Heart right ventricle (tissue), 16 donors: ENCODE measurements at places on chromosomes 16 and 17. TPM values are rescaled to one million over a fixed set of nuclear protein-coding genes. Genes with fewer than 3 reads are reported as not detected.

DNA sequence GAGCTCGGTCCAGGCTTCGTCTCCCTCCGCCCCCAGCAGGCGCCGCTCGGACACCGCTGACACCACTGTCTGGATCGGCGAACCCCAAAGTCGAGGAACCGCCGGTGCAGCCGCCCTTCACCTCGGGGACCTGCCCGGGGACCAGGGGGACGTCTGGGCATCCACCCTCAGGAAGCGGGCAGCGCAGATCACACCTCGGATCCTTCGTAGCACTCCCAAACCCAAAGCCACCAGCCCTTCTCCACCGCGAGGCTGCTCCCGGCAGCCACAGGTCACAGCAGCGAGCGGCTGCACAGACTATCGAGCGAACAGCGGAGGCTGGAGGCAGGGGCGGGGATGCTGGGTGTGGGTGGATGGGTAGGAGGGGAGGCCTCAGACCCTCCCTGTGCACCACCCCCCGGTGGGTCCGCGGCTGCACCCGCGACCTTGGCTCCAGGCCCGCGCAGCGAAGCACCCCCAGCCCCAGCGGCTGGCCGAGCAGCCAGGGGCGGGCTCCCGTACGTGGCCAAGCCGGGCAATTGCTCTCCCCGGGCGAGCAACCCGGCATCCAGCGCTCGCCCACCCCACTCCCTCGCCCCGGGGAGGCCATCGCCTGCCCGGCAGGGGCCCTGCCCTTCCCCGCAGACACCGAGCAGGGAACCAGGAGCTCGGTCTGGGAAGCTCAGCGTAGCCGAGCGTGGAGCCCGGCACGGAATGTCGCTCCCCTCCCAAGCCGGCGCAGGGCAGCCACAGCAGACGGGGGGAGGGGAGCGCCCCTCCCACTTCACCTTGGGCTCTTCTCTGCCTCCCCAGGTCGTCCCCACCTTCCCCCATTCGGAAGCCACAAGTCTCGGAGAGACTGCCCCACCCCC lies 1.0 kb downstream of the SDK2 start:
- DNase-seq = no peak

ITGB4 gene
- 17.0 TPM for polyA plus RNA-seq

GRCh38 chr17:50265212-50265611 lies 9.1 kb upstream of the TMEM92 start:
- no peak for DNase-seq

UNC13D gene
- 3.0 TPM for polyA plus RNA-seq

- no peak for DNase-seq
Observed at GRCh38 chr17:81517339-81518112, 4.9 kb upstream of the ACTG1 start.

DNA sequence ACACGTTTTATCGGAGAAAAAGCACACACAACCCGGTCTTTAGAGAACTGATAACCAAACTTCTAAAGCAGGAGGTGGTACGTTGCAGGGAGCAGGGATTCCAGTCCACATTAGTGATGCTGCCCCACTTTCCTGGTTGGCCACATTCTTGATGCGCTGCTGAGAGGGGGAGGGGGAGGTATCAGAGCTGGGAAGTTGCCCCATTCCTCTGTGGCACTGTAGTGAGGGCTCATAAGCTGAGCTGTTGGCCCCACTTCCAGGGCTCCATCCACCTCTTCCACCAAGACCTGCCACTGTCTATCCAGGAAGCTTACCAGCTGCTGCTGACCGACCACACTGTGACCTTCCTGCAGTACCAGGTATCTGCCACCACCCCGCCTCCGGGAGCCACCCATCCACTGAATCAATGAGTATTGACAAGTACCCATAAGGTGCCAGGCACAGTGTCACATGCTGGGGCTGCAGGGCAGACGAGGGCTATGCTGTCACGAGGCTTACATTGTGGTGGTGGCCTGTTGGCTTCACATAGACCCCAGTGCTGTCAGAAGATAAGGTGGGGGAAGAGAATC lies 1.1 kb downstream of the TSEN54 start:
- DNase-seq = no peak

DNA sequence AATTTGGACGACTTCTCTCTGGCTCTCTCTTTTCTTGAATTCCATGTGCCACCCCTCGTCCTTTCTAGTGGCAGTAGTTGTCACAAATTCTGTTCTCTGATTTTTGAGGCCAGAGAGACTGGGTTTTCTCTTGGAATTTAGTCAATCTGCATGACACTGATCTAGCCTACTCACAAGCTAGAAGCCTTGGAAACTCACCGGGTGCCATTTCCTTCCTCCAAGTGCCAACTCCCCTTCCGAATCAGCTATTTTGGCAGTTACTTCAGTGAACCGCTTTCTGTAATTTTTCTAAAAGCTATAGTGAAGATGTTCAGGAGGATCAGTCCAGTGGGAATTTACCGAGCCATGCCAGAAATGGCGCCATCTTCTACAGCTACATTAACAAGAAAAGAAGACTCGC lies 228.9 kb downstream of the PMP22 start:
- no peak for DNase-seq

CACNA1H gene
- 7.1 TPM for polyA plus RNA-seq

- DNase-seq = peak; percentile 54
Observed at GRCh38 chr17:40362696-40363110, 1.8 kb downstream of the GJD3 start.

DNA sequence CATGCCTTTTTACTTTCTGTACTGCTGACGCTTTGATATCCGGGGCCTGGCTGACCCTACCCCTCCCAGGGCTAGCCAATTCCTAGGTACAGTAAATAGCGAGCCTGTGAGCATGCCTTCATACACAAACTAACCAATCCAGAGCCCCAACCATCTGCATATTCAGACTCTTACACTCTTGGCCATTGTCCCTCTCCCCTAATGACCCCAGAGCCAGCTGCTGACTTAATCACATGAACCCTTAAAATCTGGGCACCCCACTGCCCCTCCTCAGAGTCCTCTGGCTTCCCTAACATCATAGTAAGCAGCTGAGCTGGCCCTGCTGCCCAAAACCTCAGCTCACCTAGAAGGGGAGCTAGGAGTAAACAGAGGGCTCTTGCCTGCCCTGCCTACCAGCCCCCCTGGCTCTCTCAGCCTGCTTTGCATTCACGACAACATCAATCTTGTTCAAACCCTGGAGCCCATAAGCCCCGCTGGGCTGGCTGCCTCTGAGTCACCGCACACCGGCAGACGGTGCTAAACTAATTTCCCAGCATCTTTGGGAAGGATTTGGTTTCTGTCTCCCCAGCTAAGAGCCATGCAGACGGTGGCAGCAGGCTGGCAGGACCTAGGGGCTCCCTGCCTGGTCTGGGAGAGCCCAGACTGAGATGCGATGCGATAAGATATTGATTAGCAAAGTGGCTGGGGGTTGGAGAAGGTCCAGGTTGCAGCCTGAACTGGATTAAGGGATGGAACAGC lies 63.2 kb downstream of the CLEC19A start:
- no peak for DNase-seq

DNA sequence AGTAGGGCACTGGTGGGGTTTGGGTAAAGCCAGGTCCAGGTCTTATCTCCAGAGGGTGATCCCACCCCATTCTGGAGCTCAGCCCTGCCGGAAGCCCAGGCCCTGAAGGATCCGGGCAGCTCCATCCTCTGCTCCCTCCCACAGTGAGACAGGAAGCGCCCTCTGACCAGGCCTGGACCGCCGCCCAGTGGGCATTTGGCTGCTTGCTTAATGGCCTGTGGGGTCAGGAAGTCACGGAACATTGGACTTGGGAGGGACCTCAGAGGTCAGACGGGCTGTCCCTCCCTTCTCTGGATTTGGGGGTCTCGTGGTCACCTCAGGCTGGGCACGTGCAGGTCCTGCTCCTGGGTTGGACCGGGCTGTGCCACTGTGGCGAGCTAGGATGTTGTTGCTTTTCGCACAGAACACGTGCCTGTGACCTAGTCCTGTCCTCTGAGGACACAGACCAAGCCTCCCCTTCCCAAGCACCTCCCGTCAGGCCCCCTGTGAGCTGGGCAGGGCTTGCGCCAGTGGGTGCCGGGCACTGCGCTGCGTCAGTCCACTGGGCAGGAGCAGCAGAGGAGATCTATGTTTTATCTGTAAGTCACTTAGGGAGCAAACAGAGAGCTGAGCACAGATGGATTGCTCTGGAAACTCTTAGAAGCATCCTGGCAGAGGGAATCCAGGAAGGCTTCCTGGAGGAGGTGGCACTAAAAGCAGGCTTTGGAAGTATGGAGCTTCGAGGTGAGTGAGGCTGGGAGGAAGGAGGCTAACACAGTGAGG lies 49.4 kb upstream of the GSE1 start:
- peak; percentile 82 for DNase-seq

DNA sequence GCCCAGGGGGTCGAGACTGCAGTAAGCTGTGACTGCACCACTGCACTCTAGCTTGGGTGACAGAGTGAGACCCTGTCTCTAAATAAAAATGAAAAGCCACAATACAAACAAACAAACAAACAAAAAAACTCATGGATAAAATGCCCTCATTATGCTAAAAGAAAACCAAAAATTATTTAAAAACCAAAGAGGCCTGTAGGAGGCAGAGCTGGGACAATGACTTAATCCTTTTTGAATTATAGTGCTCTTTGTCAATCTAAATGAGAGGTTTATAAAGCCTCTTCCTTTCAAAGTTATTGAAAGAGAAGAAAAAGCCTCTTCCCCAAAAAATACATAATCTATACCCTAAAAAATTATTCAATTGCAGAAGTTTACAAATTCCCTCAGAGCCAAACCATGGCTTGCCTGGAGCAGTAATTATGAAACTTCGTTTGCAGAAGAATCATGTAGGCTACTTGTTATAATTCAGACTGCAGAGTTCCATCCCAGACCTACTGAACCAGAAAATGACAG lies 18.5 kb downstream of the CRLF3 start:
- DNase-seq = no peak

DNA sequence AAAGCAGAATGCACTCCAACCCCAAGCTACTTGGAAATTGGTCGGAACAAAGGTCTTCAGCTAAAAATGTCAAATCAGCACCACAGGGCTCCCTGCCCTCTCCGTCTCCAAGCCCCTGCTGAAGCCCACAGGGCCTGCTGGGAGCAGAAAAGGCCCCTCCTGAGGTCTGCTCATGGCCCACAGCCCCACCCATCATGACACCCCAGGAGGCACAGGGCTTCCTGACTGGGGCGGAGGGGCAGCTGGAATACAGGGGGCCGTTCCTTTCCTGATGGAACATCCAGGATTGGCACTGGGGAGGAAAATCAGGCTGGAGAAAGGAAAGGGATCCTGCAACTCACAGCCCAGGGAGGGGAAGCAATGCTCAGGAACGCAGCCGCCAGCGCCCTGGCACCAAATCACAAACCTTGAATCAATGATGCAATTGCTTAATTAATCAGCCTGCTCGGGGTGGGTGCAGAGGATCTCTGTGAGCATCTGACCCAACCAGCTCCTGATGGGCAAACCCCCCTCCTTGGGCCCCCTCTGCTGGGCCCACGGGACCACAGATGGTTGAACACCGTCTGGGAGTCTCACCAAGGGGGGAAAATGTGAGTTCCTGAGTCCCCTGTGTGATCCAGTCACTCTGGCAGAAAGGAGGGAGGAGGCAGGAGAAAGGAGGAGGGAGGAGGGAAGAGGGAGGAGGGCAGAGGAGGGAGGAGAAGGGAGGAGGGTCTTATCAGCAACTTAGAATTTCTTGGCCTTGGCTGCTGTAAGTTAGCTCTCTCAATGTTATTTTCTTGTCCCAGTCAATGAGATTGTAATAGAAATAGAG lies 155.5 kb downstream of the ZNF423 start:
- peak; percentile 45 for DNase-seq

MON1B gene
- 8.8 TPM for polyA plus RNA-seq

DNA sequence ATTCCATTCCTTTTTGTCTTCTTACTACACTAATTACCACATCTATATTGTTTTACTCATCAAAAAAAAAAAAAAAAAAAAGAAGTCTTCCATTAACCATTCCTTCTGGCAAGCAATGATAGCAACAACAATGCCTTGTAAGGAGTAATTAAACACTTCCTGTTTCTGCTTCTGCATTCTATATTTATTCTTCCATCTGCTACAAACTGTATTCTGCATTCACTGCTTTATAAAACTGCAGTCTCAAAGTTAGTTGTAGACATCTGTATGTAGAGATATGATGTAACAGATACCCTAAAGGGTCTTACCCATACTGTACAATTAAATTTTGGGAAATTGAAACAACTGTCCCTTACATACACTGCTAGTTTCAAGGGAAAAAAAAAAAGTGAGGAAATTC lies 28.7 kb upstream of the ABCA6 start:
- no peak for DNase-seq

ITGAX gene
- polyA plus RNA-seq = 1.6 TPM

- DNase-seq = no peak
Observed at GRCh38 chr17:73560661-73561060, 83.6 kb downstream of the SDK2 start.

- no peak for DNase-seq
Observed at GRCh38 chr17:48915459-48916282, 7.5 kb downstream of the UBE2Z start.

DNA sequence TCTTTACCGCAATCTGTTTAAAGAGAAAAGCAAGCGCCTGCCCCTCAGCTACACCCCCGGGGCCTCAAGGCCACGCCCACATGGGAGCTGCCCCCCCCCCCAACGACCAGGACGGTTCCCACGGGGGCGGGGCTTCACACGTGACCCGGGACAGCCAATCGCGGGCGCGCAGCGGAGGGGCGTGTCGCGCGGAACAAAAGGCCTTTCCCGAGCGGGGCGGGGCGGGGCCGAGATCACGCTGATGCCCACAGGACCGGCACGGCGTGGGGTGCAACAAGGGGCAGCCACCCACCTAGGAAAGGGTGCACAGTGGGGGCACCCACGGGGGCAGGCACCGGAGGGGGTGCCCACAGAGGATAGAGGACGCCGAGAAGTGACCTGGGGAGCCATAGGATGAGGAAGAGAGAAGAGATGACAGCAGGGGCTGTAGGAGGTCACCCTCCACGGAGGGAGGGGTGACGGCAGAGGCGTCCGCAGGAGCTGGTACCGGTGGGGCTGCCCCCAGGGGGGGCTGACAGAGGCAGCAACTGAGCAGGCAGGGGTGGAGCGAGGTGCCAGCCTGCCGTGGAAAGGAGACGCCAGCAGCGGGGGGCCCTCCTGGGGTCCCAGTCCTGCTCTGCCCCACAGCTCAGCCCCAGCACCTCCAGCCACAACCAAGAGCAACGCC lies 6.2 kb downstream of the UNKL start:
- peak; percentile 96 for DNase-seq

VMO1 gene
- polyA plus RNA-seq = 1.8 TPM

- peak; percentile 40 for DNase-seq
Observed at GRCh38 chr17:59963738-59964481, 630 bp downstream of the RNFT1 start.

- DNase-seq = no peak
Observed at GRCh38 chr16:12057266-12057665, 80.7 kb downstream of the SNX29 start.
